Stimulated activated CD8-positive, alpha-beta memory T cell treated with anti-CD3 and anti-CD28 coated beads, Interleukin-2, amount 100 ng/mL, for 48 hours (primary cell): ENCODE measurements at places on chromosomes 5 and 9.

DNA sequence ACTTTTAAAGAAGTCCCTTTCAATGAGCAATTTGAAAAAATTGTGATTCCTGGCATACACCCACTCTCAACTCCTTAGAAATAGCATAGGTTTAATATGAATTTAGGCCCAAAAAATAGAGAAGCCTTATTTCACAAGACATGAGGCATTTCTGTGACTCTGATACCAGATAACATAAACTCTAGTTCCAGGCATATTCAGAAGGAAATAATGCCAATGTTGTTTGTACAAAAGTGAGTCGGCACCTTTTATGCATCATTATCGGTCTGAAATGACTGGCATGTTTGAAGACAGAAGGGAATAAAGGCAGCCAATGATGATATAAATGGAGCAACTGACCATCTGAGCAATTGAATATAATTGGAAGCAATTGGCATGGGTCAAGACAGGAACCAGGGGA is 19.4 kb upstream of the RECK start:
- DNase-seq: no peak

DNA sequence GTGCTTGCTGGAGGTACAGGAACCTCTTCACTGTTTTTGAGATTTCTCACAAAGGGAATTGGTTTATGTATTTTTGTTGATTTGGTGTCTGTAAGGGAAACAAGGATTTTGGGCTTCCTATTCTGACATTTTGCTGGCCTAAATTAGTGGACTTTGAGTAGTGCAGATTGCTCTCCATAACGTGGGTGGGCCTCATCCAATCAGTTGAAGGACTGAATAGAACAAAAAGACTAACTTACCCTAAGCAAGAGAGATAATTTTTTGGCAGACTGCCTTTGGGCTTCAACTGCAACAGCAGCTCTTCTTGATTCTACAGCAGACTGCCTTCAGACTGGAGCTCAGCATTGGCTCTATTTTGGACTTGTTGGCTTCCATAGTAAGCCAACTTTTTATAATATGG is 93.2 kb downstream of the MSX2 start:
- no peak for DNase-seq

DNA sequence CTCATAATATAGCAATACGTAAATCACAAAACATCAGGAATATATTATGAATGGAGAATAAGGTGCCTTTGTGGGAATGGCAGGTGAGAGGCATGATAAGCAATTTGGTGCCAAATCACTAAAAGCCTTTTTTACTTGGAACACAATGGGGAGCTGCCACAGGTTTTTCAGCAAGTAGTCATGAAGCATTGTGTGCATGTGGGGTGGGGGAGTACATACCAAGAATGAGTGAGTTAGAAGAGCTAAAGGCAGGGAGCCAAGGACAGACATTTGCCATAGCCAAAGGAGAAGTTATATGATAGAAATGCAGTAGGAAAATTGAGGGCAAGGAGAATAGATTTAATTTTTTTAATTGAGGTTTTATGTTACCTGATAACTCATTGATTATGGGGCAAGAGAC is 445.0 kb upstream of the SMC2 start:
- DNase-seq: no peak

DNA sequence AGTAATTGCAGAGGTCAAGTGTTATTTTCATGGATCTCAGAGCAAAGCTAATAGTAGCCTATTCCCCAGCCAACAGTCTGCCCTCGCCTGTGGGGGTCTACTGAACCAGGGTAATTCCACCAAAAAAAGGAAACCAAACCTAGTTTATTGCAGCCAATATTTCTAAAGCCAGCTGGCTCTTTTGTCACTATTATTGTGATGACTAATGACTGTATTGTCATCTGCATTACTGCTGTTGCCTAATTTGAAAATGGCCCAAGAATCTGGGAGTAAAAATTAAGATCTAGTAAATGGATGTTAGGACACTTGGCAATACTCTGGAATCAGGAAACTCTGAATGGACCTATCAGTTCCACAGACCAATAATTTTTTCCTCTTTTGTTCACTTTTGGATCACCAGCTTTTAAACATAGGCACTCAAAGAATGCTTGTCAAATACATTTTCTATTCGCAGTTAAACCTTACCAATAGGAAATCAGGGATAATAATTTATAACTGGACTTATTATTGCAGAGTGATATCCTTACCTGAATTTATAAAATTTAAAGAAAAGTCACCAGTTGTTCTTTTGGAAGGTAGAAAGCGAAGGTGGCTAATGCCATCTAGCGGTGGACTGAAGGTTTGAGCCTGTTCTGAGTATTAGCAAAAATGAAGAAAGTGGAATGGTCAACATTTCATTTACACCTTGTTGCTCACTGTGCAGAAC is 69.2 kb downstream of the SYK start:
- peak; percentile 5 for DNase-seq
